Smooth muscle cell of the brain vasculature (primary cell): ENCODE measurements at places on chromosomes 12 and 14.

DNA sequence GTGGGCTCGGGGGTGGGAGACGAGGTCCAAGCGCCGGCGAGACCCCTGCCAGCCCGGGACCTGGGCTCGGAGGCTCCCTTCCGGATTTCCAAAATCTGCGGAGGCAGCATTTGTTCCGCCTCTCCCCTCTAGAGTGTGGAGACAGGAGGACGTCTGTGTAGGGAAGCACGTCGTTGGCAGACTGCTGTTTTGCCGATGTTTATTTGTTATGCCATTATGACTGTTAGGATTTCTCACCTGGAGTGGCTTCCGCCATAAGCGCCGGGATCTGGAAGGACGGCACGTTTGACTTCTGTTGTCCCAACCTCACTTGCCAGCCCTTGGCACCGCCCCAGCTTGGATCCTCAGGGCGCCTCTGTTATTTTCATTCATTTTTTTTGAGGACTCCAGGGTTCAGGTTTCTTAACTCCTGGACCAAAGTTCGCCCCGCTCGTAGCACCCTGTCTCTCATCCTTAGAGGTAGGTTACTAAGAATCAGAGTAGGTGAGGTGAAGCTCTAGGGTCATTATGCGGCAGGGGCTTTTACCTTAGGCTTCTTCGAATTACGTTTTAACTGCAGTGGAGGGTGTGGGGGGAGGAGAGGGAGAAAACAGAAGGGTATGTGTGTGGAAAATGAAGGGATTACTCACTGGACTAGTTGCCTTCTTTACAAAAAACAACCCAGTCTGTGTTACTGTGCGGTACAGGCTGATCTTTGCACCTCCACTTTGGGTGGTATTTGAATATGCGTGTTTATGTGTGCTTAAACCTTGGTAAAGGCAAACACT lies 547 bp upstream of the PYGL start:
- no peak for DNase-seq

GRCh38 chr12:106317406-106318082 lies 15.0 kb downstream of the TCP11L2 start:
- no peak for DNase-seq

DNA sequence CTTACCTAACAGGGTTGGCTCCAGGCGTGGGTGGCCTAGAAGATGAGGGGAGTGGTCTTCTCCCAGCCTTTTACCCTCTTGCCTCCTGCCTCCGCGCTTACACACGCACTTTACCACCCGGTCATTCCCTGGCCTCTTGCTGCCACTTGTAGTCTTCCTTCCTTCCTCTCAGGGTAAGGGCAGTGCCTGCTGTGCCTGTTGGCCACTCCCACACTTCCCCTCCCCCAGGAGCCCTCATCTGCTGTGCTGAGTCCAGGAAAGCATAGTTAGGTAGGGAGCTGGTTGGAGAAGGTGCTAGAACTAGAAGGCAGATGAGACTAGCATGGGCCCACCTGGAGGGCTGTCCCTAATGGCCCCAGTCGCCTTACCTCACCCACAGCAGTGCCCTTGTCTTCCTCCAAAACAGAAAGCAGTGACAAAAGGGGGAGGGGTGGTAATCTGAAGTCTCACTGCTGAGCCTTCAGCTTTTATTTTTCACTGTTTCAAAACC lies 54.3 kb upstream of the SRSF5 start:
- DNase-seq, result no peak

- peak; percentile 59 for DNase-seq
These were observed 5.8 kb upstream of the TBPL2 start for GRCh38 chr14:55446127-55446736.

- DNase-seq, result peak; percentile 21
These were observed 616.3 kb downstream of the LRFN5 start for GRCh38 chr14:42222924-42223471.

- DNase-seq, result no peak
These were observed 3.8 kb upstream of the SCARB1 start for GRCh38 chr12:124867401-124867930.

- DNase-seq, result peak; percentile 89
These were observed 3.4 kb downstream of the TAMALIN start for GRCh38 chr12:52010152-52010622.

- no peak for DNase-seq
These were observed 20.8 kb downstream of the SIVA1 start for GRCh38 chr14:104773505-104774452.

GRCh38 chr14:49114161-49114893 lies 471.9 kb downstream of the RPS29 start:
- DNase-seq, result no peak

GRCh38 chr14:72796935-72797334 lies 97.0 kb downstream of the DPF3 start:
- no peak for DNase-seq

- DNase-seq, result no peak
These were observed 15.8 kb downstream of the NID2 start for GRCh38 chr14:52053044-52053443.

DNA sequence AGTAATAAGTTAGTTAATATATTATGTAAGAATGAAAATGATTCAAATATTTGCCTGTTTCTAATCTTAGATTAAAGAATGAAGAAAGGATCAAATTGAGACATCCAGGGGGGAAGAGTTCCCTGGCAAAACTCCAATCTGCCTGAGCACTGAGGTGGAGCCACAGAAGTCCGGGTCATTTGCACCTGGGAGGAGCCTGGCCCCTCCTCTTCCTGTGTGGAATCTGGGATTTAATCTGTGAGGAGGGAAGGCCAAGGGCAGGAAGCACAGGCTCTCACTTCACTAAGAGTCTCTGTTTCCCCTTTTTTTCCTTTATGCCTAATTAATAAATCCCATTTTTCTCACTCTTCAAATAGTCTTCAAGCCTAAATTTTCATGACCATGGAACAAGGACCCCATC lies 599.5 kb downstream of the FLRT2 start:
- no peak for DNase-seq

GRCh38 chr14:50000380-50001150 lies 107.7 kb downstream of the ARF6 start:
- DNase-seq, result peak; percentile 94

DNA sequence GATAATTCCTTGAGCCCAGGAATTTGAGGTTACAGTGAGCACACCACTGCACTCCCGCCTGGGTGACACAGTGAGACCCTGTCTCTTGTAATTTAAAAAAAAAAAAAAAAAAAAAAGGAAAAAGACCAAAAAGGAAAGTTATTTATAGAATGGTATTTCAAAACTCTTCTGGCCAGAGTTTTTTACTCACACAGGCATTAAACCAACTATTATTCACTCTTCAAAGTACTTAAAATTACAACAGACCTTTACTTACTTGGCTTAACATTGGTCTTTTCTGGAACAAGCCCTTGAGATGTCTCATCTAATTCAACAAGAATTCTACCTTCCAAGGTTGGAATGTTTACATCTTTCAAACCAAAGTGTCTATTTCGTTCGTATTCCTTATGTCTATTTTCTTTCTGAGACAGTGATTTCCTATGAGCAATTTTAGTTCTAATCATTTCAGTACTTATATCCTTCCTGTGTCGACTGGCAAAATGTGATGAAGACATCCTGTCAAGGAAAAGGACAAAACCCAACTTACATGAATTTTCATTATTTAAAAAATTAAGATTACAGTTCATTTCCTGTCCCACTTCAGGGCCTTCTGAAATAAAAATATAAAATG lies 2.6 kb downstream of the DLGAP5 start:
- no peak for DNase-seq

- DNase-seq, result no peak
These were observed 35.1 kb upstream of the C14orf180 start for GRCh38 chr14:104544362-104544961.

GRCh38 chr12:22083167-22083566 lies 37.1 kb downstream of the CMAS start:
- no peak for DNase-seq

GRCh38 chr14:100237735-100238418 lies 1.1 kb upstream of the YY1 start:
- no peak for DNase-seq

DNA sequence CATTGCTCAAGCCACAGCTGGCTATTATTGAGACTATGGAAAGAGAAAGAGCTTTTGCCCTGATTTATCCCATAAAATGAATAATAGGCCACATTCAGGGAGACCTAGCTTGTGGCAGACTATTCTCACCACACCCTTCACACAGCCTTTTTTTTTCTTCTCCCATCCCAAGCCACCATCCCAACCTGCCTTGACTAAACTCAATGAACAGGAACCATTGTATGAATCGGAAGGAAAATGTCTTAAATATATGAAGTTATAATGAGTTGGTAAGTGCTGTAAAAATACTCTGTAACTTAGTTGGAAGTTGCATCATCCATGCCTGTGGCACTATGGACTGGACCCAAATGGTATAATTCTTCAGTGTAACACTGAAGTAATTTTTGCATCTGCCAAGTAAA lies 338.4 kb downstream of the RAD51B start:
- DNase-seq, result no peak

- no peak for DNase-seq
These were observed 74.8 kb upstream of the PCED1B start for GRCh38 chr12:47004634-47005033.

GRCh38 chr14:104518659-104519350 lies 60.8 kb upstream of the C14orf180 start:
- no peak for DNase-seq

DNA sequence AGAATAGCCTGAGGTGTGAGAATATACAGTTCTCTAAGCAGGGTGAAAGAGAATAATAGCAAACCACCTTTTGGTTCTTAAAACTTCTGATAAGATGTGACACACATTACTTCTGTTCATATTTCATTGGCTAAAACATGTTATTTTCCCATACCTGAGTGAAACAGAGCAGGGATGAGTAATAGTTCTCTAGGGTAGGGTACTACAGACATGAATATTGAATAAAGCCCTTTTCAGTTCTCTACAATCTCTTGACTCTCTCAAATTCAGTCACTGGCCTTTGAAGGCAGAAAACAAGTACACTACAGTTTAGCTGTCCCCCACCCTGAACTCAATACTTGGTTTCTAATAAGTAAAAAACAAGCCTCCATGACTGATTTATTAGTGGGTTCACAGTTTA lies 454.1 kb upstream of the MDGA2 start:
- no peak for DNase-seq

- peak; percentile 69 for DNase-seq
These were observed 995 bp upstream of the HSP90B1 start for GRCh38 chr12:103929046-103929783.

- peak; percentile 94 for DNase-seq
These were observed 7.9 kb downstream of the DYNC1H1 start for GRCh38 chr14:101972126-101972866.

DNA sequence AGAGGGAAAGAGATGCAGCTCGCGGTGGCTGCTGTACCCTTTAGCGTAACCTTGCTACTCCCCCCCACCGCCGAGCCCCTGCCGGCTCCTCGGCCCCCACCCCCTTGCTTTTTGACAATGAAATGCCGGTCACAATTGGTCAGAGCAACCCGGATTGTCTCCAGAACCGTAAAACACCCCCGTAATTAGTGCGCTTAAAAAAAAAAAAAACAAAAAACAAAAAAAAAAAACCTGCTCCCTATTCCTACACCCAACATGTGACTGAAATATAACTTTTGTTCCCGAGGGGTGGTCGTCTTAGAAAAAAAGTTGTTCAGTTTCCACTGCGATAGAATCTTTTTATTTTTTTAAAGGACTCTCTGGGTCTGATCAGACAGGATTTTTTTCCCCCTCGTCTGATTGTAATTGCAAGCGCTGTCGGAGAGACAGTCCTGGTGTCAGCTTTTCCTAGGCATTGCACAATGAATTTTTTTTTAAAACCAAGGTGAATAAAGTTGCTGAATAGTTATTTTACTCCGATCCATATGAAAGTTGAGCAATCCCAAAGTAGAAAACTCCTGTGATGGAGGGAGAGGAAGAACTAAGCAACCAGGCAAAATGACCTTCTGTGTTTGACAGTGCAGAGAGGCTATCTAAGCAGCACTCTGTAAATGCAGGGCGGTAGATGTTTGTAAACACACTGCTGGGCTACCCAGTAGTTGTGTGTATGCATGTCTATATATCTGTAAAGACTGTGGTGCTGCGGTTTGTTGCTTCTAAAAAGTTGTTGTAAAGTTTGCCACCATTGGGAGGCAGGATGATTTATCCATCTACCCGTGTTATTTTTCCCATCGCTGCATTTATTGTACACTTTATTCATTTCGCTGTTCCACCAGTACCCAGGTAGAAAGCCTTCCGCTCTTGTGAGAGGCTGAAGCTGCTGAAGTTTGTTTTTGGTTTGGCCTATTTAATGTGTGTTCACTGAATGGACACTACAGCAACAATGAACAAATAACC lies 1.1 kb downstream of the ETV6 start:
- DNase-seq, result no peak

DNA sequence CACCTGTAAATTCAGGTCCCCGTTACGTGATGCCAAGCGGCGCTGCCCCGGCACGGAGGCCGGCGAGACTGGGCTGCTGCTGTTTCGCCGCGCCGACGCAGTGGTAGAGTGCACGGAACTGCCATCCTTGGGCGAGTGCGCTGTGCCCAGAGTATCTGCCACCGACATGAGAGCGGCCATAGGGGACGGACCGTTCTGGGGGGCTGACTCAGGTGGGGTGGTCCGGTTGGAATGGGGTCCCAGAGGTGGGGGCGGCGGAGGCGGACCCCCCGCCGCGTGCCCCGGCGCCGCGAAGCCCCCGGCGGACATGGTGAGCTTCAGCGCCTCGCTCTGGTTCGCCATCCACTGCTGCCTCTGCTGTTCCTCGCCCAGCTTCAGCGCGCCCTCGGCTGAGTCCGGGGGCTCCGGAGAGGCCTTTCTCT lies 2.8 kb downstream of the IRF2BPL start:
- DNase-seq, result no peak

- DNase-seq, result no peak
These were observed 46.5 kb downstream of the ATP6V1D start for GRCh38 chr14:67313153-67313552.

DNA sequence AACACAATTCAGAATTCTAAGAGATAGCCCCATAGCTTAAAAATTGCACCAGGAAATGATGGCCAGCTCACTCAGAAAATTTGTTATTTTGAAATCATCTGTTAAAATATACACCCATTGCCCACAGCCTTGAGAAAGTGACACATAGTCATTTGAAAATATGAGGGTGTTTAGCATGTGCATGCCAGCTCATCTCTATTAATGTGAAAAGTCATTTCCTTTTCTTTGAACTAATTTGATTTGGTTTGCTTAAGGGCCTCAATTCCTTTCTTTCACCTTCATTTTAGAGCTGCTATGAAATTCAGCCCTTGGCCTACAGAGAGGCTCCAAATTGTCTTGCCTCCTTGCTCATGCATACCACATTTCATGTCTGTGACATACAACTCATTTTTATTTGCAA lies 241.4 kb downstream of the PHLDA1 start:
- DNase-seq, result no peak

- DNase-seq, result no peak
These were observed 12.8 kb downstream of the DIP2B start for GRCh38 chr12:50517421-50518048.

GRCh38 chr12:95583933-95584332 lies 32.7 kb upstream of the USP44 start:
- DNase-seq, result no peak
